ENCODE measurements at places on chromosomes 7 and 10. TPM values are rescaled to one million over a fixed set of nuclear protein-coding genes. Genes with fewer than 3 reads are reported as not detected.
A peak's percentile ranks its signal among the peaks of the same experiment; 100 is the strongest.

- no peak for DNase-seq
Measured at GRCh38 chr10:24449321-24449740, 240.4 kb downstream of the KIAA1217 start.

- no peak for DNase-seq
Measured at GRCh38 chr7:50707236-50708006, 75.3 kb downstream of the GRB10 start.

HABP2 gene
- total RNA-seq, result not detected

HTRA1 gene
- total RNA-seq, result 152 TPM

- no peak for DNase-seq
Measured at GRCh38 chr7:96996111-96996957, 9.0 kb upstream of the DLX6 start.

DYNC1I1 gene
- total RNA-seq, result 17.9 TPM

LFNG gene
- total RNA-seq, result 16.5 TPM

GRCh38 chr7:100034871-100035510 lies 14.6 kb upstream of the ZSCAN21 start:
- DNase-seq, result no peak

DNA sequence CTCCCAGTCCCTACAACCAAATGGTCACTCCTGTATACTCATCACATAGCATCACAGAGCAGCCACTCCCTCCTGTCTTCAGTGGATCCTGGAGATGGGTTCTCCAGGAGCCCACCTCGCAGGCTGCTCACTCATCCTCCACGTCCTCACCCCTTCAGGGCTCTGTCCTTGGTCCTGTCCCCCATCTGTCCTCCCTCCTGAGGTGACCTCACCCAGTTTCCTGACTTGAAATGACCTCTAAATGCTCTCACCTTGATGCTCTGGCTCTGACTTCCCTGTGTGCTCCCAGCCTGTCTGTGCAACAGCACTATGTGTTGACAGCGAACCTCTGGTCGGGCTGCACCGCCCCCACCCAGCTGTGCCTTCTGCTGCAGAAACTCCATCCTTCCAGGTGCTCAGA lies 2.1 kb upstream of the PPP2R2D start:
- DNase-seq, result peak; percentile 60

KLF14 gene
- 0.23 TPM for total RNA-seq

GRCh38 chr7:15228831-15229230 lies 326.3 kb upstream of the DGKB start:
- no peak for DNase-seq

GRCh38 chr10:129495698-129496097 lies 28.7 kb downstream of the MGMT start:
- DNase-seq, result no peak

DNA sequence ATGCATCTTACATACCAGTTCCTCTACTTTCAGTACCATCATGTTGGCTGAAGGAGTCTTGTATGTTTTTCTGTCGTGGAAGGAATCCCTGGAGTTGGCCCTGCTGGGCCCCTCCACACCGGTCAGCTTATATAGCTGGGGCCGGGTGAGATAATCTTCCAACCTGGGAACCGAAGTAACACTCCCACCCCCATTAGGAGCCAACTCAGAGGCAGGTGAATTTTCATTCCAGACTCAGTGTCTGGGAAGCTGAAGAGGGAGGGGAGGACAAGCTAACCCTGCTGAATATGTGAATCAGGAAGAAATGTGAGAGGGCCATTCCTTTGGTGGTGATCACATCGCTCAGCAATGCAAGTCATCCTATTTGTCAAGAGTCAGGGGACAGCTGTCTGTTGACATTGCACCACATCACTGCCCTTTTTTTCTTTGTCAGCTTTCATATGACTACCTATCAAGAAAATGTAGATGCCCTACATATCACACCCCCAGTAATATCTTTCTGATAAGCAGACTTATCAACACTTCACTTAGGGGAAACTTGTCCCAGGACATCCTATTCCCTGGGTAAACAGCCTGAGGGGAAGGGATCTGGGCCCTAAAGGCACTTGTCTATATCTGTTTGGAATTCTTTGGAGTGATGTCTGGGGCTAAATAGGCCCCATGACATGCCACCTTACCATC lies at the start of gene ANKRD1:
TSS of gene ANKRD1 (minus strand) at position 102 of the 681 bp plus-strand sequence. CDS start at position 42, 60 bp downstream.
- no peak for DNase-seq

DNA sequence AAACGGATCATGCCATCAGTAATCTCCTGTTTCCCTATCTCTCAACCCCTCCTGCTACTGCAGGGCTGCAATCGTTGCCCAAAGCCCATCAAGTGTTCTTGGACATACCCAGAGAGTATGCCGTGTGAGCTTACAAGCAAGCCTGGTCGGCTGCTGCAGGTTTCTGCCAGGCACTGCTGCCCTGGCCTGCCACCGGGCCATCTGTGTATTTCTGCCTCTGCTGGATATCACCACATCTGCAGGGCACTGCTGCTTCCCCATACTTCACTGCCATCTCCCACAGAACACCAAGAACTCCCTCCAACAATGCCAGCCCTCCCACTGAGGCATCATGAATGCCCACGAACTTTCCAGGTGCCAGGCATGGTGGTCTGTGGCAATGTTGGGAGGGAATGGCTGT lies 138.2 kb upstream of the SORCS3 start:
- DNase-seq, result no peak

DNA sequence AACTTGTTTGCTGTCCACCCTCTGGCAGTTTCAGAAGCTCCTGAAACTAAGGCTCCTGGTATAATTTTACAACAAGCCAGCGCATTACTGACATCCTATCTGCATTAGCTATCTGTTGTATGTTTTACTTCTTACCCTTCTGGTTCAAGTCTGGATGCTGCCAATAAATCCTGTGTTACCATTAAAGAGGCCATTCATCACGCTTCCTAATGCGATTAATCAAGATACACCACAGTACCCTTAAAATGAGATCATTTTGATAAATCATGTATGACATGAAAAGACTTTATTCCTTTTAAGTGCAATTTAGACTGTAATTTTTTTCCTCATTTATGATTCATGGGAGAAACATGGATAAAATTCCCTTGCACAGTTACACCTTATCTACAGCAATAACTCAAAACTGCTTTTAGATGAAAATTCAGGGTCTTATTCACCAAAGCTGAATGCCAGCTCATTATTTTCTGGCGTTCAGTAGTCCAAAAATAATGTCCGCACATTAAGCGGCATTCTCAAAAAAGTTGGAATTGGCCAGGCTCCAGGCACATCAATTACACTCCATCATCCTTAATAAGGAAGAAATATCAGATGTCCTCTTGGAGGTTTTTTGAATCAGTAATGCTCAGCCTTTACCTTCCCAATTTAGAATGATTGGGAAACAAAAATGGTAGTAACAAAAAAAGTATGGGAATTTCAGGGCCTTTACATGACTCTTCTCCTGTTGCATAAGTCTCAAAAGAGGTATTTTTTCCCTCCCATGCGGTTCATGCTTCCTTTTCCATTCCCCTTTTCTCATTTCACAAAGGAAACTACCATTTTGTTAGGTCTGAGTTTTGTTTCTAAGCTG lies 878.5 kb downstream of the LRMDA start:
- DNase-seq, result no peak

GRM3 gene
- not detected for total RNA-seq

CTTNBP2 gene
- total RNA-seq, result 7.9 TPM

GRCh38 chr10:84539216-84539615 lies 210.8 kb downstream of the CCSER2 start:
- DNase-seq, result no peak

DNA sequence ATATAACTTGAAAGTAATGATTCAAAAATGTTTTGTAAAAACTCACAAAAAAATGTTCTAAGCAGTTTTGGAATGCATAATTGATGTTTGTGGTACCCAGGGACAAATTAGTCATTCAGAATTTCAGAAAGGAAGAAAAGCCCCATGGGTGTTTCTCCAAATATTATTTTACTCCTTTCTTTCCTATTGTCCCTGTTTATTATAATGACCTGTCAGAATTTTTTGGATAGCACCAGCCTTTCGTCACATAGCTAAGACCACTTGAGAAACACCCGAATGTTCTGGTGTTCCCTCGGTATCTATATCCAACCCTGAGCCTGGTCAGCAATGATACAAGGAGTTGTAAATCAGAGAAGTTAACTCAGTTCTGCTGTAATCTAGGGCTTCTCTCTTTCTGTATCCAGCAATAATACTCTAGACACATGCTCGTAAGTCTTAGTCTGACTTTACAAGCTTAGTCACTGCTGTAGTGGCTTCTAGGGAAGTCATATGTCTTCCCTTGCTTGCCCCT lies 64.8 kb upstream of the MEOX2 start:
- DNase-seq, result no peak

DNA sequence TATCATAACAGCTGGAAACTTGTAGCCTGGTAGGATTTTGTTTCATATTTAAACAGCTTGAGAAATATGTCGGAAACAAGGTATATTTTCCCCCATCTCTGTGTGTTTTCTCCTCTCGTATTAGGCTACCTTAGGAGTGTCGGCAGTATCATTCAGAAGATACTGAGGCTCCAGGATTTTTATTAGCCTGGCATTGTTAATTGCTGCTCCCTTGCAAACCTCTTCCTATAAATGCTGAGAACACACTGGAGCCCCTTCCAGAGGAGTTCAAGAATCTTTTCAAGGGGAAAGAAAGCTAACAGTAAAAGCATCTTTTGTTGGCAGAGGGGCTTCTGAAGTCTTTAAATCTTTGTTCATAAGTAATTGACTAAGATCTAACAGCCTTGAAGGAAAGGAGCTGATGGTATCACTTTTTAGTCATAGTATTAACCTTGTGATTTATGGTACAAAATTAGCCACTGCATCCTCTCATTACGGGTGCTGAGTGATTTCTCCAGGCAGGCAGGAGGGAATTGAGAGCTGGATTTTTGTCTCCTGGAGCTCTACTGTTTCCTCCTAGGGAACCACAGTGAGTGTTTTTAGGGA lies 998.7 kb downstream of the LRMDA start:
- DNase-seq, result no peak

DNA sequence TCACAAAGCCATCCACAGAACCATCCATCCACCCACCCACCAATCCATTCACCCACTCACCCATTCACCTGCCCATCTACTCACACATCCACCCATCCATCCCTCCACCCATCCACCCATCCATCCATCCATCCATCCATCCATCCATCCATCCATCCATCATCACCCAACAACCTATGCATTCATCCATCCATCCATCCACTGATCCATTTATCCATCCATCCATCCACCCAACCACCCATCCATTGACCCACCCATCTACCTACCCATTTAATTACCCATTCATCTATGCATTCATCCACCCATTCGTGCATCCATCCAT lies 5.4 kb downstream of the TMEM270 start:
- DNase-seq, result no peak

DNA sequence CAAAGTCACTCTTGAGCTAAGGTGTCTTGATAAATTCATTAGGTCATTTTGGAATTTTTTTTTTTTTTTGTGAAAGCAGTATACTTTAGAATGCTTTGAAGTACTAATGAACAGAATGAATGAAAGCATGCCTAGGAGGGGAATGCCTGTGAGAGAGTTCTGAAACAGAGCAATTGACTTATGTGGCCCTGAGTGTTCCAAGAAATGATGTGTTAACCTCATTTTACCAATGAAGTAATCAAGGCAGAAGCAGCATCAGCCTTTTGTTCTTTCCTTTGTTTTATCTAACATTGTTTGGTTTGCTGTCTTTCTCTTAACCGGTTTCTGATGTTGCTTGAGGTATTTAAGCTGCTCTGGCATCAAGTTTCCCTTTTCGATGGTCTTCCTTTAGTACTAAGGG lies 154.6 kb upstream of the HGF start:
- DNase-seq, result no peak

PALS2 gene
- total RNA-seq, result 43.1 TPM

- no peak for DNase-seq
Measured at GRCh38 chr10:6498771-6499170, 81.3 kb downstream of the PRKCQ start.

DNA sequence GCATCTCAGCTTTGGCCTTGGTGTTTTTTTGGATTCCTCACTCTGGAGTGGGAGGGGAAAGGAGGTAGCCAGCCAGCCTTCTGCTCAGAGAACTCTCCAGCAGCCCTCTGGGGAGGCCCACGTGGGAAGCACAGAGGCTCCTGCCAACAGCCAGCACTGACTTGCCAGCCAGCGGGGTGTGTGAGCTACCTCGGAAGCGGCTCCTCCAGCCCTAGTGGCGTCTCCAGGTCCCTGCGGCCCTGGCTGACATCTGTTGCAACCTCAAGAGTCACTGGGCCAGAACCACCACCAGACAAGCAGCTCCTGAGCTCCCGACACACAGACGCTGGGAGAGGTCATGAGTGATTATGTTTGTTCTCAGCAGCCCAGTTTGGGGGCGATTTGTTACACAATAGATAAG lies 180.2 kb upstream of the FZD8 start:
- peak; percentile 96 for DNase-seq

POLL gene
- total RNA-seq, result 19.1 TPM

- DNase-seq, result no peak
Measured at GRCh38 chr10:87589645-87590051, 70.0 kb upstream of the PAPSS2 start.

- no peak for DNase-seq
Measured at GRCh38 chr10:6756716-6757115, 176.6 kb upstream of the PRKCQ start.

GRCh38 chr10:130230611-130231010 lies 94.4 kb downstream of the GLRX3 start:
- peak; percentile 62 for DNase-seq

- no peak for DNase-seq
Measured at GRCh38 chr10:70683601-70683934, 11.3 kb downstream of the ADAMTS14 start.

DNA sequence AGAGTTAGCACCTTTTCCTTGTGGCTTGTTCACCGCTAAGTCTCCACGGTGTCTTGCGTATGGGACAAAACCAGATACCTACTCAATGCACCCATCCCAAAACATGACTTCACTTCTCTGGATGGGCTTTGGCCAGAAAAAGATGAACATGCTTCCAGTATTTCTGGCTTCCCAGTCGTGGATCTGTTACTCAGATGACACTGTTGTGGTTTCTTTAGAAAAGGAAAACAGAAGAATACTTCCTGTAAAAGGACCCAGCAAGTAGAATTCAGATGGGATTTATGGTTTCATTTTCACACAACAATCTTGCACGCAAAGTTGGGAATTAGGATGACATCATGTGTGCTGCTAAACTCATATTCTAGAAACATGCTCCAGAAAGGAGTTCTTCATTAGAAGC lies 216.7 kb downstream of the ADAM12 start:
- no peak for DNase-seq

- no peak for DNase-seq
Measured at GRCh38 chr10:69810097-69810496, 8.4 kb downstream of the COL13A1 start.

SKIDA1 gene
- total RNA-seq, result 0.33 TPM

GBX1 gene
- not detected for total RNA-seq

DNA sequence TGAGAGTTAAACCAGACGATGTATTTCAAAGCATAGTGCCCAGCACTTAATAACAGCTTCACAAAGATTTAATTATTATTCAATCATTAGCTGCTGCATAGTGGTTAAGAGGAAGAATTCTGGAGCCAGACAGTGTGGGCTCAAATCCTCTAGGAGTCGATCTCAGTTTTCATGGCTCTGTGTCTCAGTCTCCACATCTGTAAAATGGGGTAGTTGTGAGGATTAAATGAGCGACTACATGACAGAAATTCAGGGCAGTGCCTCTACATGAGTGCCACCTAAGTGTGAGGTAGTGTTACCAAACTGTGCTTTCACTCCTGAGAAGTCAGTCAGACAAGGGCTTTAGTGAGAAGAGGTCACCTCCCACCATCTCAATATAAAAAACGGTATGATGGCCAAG lies 81.7 kb upstream of the FGFR2 start:
- DNase-seq, result no peak

All from posterior vena cava (tissue), 2 donors.